ENCODE measurements at places on chromosomes 2 and 18.

- DNase-seq, result no peak
These were observed 239.2 kb upstream of the CWC22 start for GRCh38 chr2:180246268-180246667.

- no peak for DNase-seq
These were observed 41.6 kb upstream of the TFCP2L1 start for GRCh38 chr2:121326628-121327027.

- no peak for DNase-seq
These were observed 68.1 kb downstream of the CDH2 start for GRCh38 chr18:28108814-28109213.

DNA sequence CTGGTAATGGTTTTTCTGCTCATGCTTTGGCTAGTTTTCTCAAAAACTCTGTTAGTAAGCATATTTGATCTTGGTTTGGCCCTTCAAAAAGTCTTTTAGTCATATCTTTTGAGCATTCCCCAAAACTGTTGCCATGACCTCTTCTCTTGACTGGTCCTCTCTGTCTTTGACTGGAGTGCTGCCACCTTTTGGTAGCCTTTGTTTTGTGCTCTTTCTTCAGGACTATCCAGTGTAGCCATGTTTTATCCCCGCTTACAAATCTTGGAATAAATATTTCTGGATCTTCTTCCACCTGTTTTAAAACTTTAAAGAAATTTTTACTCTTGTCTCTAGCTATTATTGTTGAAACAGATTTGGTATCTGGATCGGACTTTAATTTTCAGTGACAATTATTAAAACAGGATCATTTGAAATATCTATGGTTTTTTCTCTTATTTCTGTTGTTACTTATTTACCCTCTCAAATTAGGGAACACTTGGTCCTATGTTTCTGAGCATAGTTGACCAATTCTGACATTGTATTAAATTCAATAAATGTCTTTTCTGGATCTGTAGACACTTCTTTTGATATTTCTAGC lies 965 bp upstream of the ELOA2 start:
- DNase-seq, result no peak

DNA sequence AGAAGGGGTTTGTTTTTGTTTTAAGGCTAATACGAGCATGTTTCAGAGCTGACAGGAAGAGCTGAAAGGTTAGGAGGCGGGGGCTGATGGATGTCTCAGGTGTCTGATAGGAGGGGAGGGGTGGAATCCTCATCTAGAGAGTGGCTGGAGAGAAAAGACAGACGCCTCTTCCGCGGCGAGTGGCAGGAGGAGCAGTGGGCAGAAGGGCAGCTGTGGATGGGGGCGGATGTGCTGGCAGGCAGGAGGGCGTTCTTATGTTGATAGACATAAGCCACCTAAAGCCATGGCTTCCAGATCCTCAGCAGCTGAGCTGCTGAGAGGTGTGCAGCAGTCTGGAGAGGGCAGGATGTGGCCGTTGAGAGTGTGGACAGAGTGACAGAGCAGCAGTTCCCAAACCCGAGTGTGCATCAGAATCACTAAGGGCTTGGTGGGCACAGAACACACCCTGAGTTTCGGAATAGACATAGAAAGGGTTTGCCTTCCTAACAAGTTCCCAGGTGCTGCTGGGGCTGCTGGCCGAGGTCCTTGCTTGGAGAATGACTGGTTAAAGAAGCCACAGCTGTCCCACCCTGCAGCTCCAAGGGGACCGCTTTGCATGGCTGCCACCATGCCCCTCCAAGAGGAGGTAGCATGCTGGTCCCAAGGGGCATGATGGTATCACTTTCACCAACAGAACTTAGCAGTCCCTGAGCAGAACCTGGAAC lies 3.0 kb upstream of the ITM2C start:
- DNase-seq, result no peak

DNA sequence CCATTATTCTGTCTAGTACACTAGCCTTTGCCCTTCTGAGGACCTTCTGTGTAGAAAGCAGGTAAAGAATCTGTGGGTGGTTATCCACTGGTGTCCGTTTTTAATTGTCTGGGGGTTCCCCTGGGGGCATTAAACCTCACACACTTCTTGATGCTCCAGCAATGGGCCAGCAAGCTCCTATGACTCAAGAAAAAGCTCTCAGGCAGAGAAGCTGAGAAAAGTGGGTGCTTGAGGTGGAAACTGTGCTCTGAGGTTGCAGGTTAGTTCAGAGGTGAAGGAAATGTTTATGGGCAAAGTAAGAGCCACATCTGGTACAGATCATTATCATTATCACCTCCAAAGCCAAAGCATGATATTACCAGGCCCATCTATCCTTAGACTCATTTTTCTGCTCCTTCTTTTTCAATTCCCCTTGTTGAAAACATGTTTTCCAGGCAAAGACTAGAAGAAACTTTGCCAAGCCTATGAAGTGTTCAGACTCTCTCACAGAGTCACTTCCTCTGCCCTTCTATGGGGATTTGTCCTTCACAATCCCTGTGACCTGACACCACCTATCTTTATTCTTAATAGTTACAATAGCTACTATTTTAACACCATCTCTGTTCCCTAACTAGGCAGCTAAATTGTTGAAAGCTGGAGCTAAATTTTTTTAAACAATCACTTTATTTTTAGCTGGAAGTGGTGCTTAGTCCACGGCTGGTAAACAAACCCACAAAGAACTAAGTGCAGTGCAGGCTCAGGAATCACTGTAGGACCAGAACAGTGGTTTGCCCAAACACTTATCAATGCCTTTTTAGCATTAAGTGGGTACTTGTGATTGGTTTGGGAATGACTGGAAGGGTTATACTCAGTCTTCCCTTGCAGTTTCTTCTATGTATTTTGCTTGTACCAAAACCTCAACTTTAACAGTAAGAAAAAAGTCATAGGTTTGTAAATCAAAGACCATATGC lies 512.8 kb upstream of the POU3F3 start:
- DNase-seq, result no peak

GRCh38 chr2:85797921-85798320 lies 44.1 kb downstream of the ATOH8 start:
- DNase-seq, result no peak

DNA sequence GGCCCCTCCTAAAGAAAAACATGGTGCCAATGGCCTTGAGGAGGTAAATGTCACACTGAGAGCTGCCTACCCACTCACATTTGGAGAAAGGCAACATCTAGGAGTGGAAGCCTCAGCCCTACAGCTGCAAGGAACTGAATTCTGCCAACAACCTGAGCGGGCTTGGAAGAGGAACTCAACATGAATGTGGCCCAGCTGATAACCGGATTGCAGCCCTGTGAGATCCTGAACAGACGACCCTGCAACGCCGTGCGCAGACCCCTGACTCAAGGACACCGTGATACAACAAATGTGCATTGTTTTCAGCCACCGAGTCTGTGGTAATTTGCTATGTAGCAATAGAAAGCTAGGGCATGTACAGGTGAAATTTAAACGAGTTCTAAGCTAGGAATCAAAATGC lies 99.4 kb downstream of the MYOM1 start:
- DNase-seq, result no peak

- peak; percentile 64 for DNase-seq
These were observed 82.3 kb upstream of the LDLRAD4 start for GRCh38 chr18:13136056-13136903.

DNA sequence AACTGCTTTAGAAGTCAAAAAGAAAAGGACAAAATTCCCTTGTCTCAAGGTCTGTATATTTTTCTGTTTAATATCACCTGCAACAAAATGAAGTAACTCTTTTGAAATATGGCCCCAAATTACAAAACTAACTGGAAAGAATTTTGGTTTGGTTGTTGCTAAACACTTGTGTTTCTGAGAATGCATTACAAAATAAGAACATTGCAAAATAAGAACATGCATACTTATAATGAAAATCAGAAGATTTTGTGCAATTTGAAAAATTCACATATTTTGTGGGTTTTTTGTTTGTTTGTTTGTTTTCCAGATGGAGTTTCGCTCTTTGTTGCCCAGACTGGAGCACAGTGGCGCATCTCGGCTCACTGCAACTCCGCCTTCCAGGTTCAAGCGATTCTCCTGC lies 21.8 kb downstream of the NDUFB3 start:
- no peak for DNase-seq

DNA sequence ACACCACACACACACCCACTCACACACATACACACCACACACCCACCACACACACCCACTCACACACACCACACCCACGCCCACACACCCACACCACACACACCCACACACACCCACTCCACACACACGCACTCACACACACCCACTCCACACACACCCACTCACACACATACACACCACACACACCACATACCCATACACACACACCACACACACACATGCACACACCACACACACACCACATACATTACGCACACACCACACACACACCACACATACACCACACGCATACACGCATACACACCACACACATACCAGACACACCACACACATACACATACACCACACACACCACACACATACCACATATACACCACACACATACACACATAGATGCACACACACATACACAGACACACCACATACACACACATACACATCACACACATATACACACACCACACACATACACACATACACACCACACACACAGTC lies 37.9 kb downstream of the MCFD2 start:
- DNase-seq, result no peak

GRCh38 chr2:204971206-204971907 lies 426.1 kb downstream of the PARD3B start:
- DNase-seq, result peak; percentile 74

GRCh38 chr2:156986339-156986988 lies 271.0 kb upstream of the GALNT5 start:
- DNase-seq, result no peak

DNA sequence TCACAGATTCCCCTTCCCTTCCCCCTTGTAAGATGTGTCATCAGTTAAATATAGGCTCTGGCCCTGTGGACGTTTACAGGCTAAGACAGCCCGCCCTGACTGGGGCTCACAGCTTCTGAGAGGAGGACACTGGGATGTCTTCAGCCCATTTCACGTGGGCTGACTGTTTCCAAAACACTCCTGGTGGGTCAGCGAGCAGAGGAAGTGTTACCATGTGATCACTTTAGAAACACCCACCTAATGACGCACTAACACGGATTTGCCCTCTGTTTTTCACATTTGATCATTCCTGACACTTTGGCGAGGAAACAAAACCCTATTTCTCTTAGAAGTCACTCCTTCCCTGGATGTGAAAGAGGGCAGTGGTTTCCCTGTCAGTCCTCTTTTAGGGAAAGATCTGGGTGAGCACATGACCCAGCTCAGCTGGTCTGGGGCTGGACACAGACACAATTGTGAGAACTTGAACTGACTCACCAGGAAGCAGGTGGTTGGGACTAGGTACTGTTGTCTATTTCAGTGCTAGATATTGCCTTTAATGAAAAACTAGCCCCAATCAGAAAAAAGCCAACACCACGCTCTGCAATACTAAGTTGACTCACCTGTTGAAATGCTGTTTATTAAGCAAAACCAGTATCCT lies 38.8 kb downstream of the BMP10 start:
- DNase-seq, result no peak

- no peak for DNase-seq
These were observed 527.4 kb downstream of the TMEM182 start for GRCh38 chr2:103289105-103289725.

GRCh38 chr2:211114826-211115455 lies 558.5 kb downstream of the CPS1 start:
- no peak for DNase-seq

GRCh38 chr18:3170441-3171161 lies 49.2 kb downstream of the MYOM1 start:
- DNase-seq, result no peak

DNA sequence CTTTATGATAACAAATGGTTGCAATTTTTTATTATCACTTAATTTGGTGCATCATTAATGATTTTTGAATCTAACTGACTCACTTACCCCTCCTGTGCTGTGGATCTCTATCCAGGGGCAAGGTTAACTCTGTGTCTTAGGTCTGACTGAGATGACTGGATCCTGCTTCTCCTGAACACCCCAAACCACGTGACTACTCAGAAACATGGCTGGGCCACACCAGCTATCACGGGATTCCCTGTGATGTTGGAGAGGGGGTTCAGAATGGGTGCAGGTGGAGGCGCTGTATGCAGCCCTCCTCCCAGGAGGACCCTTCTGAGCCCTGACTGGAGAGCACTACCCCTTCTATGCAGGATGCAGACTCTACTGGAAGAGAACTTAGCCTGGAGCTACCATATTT lies 152.4 kb upstream of the CAPN13 start:
- DNase-seq, result no peak

GRCh38 chr2:169838743-169839489 lies 11.7 kb downstream of the UBR3 start:
- no peak for DNase-seq

- no peak for DNase-seq
These were observed 100.6 kb upstream of the MSH2 start for GRCh38 chr2:47302308-47302707.

- DNase-seq, result no peak
These were observed 28.3 kb upstream of the NTSR2 start for GRCh38 chr2:11698009-11698922.

DNA sequence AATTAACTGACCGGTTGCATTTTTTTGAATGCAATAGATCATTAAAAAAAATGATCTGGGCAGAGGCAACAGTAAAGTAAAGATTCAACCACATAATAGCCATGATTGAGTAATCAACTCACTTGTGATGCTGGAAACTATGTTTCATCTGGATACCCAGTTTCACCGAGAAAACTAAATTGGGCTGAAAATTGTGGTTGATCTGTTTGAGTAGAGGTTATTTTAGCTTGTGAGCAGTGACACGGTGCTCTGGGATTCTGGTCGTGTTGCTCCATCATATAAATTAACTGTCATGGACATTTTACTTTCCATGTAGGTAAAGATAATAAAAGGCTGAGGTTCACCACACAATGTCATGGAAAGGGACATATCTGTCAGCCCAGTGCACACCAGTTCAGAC lies 58.7 kb downstream of the CD226 start:
- no peak for DNase-seq

- no peak for DNase-seq
These were observed 375.2 kb downstream of the ARHGAP15 start for GRCh38 chr2:143504397-143504796.

DNA sequence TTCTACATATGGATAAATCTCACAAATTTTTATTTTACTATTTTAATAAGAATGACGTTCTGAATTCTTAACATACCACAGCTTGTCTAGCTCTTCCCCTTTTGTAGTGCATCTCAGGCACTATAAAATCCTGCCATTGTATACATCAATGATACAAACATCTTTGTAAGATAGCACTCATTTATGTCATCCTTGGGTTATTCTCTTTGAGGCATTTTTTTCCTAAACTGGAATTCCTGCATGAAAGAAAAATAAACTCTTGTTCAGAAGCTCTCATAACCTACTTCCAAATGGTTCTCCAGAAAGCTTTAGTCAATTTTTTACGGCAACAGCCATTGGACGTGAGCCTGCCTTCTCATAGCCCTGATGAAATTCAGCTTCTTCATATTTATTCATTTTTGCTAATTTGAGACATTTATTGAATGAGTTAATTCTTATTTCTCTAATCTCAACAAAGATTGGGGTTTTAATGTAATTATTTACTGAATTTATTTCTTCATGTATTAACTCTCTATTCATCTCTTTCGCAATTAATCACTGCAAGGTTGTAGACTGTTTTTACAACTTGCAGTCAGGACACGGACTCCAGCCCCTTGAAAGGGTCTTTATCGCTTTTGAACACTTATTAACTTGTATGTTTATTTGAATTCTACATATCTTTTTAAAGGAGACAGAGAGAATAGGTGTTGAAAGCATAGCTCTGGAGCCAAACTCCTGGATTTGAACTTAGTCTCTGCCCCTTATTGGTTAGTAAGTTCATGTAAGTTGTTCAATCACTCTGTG lies 57.6 kb upstream of the PARD3B start:
- no peak for DNase-seq

Measured in naive thymus-derived CD4-positive, alpha-beta T cell (primary cell).